Right forelimb (tissue), 1 donor: ENCODE measurements at places on chromosomes 7 and 10.
A peak's percentile ranks its signal among the peaks of the same experiment; 100 is the strongest.

DNA sequence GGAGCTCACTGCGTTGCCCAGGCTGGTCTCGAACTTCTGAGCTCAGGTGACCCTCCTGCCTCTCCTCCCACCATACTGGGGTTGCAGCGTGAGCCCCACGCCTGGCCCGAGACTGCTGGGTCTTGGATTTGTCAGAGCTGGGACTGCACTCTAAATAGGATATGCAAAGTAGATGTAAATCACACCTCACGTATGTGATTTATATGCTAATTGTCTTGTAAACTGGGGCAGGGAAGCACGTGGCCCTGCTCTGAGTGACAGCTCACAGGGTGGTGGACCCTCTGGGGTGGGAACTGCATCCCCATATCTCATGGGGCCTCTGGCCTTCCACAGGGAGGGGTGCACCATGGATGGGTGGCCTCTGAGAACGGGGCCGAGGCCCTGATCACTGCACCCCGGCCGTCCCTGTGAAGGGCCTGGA lies 34.1 kb downstream of the GET4 start:
- no peak for DNase-seq

DNA sequence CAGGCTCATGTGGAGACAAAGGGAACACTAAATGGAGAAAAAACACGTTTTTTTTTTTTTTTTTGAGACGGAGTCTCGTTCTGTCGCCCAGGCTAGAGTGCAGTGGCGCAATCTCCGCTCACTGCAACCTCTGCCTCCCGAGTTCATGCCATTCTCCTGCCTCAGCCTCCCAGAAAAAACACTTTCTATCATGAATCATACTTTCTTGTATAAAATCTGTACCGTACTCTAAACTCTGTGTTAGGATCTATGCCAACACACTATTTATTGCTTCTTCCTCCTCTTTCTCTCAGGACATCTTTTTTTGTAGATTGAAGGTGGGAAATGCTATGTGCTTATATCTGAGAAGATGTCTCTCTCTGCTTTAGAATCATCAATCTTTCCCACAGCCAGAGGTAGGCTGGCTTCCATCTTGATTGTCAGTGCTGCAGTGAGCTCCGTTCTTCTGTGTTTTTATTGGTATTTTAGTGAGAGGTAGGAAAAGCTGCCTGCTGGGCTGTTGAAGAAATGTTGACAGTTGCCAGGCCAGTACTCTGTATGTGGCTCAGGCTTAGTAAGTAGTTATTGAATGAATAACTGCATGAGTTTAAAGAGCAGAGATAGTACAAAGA lies 101.1 kb downstream of the GPR85 start:
- no peak for DNase-seq

GRCh38 chr7:37538945-37539344 lies 90.3 kb upstream of the ELMO1 start:
- DNase-seq, result no peak

GRCh38 chr10:131179361-131179760 lies 132.2 kb downstream of the TCERG1L start:
- no peak for DNase-seq

- DNase-seq, result no peak
Observed at GRCh38 chr7:113790025-113790424, 128.8 kb downstream of the PPP1R3A start.

GRCh38 chr10:104069613-104070012 lies 16.1 kb downstream of the COL17A1 start:
- no peak for DNase-seq

DNA sequence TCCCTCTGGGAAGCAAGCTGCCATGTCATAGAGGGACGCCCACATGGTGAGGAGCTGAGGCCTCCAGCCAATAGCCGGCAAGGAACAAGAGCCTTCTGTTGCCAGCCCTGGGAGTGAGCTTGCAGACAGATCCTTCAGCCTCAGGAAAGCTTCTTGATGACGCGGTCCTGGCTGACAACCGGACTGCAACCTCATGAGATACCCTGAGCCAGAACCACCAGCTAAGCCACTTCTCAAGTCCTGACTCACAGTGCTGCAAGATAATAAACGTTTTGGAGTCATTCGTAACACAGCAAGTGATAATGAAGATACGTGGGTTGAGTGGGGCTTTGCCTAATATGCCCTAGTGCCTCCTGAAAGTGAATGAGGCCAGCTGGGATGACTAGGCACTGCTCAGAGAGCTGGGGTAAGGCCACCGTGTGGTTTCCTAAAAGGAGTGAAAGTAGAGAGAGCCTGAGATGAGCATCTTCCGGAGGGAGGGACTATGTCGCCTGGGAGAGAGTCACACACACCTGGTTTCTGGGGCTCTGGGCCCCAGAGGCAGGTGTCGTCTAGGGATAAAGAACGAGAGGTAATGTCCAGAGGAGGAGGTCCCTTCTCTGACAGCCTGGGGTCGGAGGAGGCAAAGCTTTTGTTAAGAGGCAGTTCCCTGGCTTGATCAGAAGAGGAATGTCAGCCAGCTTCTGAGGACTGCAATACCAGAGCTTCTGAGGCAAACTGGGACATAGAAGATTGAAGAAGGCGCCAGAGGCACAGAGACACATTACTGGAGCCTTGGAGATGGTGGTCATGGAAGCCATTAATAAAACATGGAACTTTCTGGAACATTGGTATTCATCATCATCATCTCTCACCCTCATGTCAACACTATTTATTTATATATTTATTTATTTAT lies 53.6 kb downstream of the PYROXD2 start:
- DNase-seq, result peak; percentile 61
